ENCODE measurements at places on chromosomes 12 and 14.

DNA sequence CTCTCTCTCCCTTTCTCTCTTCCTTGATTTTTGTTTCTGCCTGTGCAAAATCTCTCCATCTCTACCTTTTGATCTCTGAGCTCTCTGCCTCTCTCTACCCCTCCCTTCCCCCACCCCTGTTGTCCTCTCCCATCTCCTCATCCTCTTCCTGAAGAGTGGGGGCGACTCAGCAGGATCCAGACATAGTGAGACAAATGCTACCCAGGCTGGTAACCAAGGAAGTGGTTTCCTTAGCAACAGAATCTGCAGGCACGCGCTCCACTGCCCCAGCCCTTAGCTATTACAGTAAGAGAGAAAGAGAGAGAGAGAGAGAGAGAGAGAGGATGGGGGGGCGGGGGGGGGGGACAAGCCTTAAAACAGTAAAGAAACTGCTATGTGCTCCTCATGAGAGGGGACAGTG is 85.6 kb downstream of the CMKLR1 start:
- peaks cover 15% of the 10 kb centered on the region for H3K27me3 ChIP-seq
- no peak overlapping the region for H3K4me3 ChIP-seq
- H3K36me3 ChIP-seq: peaks cover 4% of the 10 kb centered on the region
- H3K4me1 ChIP-seq: peaks cover 27% of the 10 kb centered on the region
- DNase-seq: peak; percentile 26

GRCh38 chr14:87231336-87232026 is 761.5 kb downstream of the GALC start:
- no peak overlapping the region for H3K4me3 ChIP-seq
- no peak overlapping the region for H3K27ac ChIP-seq
- H3K4me1 ChIP-seq: peaks cover 3% of the 10 kb centered on the region
- peaks cover 1% of the 10 kb centered on the region for H3K27me3 ChIP-seq
- DNase-seq: no peak

GRCh38 chr12:53097564-53098353 is at the start of gene IGFBP6:
Gene IGFBP6, plus strand, starts transcription at chr12:53097667. Its CDS starts 51 bp downstream, at chr12:53097718.
- H3K36me3 ChIP-seq: no peaks in the 10 kb centered on the region
- peak; percentile 53 for DNase-seq
- peaks cover 43% of the 10 kb centered on the region for H3K4me1 ChIP-seq
- no peak within 1 kb of the TSS for H3K27ac ChIP-seq
- peaks cover 22% of the 10 kb centered on the region for H3K27me3 ChIP-seq
- peak within 1 kb of the TSS; percentile 88 for H3K4me3 ChIP-seq

- no peaks in the 10 kb centered on the region for H3K36me3 ChIP-seq
- no peak overlapping the region for H3K27ac ChIP-seq
- H3K27me3 ChIP-seq: peaks cover 4% of the 10 kb centered on the region
Measured at GRCh38 chr14:101077481-101078074, 174.1 kb upstream of the RTL1 start.

DNA sequence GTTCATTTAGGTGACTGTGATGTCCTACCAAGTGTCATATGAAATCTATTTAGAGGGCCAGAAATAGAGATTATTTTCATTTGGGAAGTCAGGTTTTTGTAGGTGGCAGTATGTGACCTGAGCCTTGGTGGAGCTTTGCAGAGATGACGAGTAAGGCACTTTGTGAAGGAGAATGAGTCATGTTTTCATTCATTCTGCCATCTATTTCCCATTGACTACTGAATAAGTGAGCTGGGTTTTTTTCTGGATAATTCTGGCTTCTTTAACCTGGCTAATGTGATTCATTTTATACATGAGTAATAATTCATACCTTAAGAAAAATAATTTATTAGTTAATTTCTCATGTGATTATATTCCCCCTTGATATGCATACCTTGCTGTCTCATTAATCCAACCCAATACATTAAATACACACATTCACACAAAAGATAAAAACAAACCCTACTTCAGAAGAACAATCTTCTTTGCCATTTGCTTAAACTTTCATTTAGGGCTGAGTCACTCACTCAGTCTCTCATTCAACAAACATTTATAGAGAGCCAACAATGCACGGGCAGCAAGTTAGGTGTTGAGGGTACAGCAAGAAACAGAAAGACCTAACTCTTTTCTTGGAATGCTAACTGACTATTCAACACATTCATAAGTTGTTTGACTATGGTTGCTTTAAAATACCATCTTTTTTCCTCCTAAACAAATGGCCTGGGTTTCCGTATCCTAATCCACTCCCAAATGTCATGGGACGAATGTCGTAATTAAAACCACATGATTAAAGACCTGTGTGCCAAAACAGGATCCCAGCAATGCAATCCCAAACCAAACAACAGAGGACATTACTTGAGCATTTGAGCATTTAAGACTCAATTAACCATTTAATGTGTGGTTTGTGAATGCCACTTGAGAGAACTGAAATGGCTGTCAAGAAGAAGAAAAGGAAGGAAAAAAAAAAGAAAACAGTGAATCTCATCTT is 78.0 kb downstream of the KITLG start:
- no peaks in the 10 kb centered on the region for H3K4me1 ChIP-seq
- peaks cover 6% of the 10 kb centered on the region for H3K36me3 ChIP-seq
- no peak overlapping the region for H3K27ac ChIP-seq
- no peaks in the 10 kb centered on the region for H3K27me3 ChIP-seq
- no peak overlapping the region for H3K4me3 ChIP-seq

GRCh38 chr12:31119803-31120211 is 46.1 kb downstream of the DDX11 start:
- no peak overlapping the region for H3K4me3 ChIP-seq
- no peak for DNase-seq
- H3K27me3 ChIP-seq: peaks cover 7% of the 10 kb centered on the region
- no peaks in the 10 kb centered on the region for H3K4me1 ChIP-seq

All from endothelial cell (in vitro differentiated cells).